ENCODE measurements at places on chromosomes 2 and 18.

- no peak for DNase-seq
Measured at GRCh38 chr18:36409779-36410178, 112.3 kb downstream of the FHOD3 start.

DNA sequence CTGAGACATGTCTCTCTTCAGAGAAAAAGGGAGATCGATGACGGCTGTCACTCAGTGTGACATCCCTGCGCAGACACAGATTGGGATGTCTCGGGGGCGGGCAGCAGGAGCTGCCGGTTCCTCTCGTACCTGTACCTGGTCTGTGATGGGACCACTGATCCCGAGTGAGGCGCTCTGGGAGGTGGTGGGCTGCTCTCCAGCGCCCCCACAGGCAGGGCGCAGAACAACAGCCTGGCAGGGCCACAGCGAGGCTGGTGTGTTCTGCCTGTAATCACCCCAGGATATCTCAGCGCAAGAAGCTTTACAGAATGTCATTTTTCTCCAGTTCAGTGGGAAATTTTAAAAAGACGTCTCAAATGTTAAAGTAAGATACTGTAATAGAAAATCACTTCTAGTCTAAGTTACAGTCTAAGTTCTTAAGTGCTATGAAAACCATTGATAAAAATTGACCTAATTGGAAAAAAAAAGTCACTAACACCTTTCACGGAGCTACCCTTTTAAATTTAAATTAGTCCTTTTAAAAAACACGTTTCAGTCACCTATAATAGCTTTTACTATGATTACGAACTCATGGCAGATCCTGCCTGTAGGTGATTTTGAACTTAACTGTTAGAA, 189.8 kb downstream of the SNTG2 start:
- DNase-seq = peak; percentile 54

GRCh38 chr2:53886406-53887280, 26.9 kb upstream of the GPR75 start:
- DNase-seq = no peak

DNA sequence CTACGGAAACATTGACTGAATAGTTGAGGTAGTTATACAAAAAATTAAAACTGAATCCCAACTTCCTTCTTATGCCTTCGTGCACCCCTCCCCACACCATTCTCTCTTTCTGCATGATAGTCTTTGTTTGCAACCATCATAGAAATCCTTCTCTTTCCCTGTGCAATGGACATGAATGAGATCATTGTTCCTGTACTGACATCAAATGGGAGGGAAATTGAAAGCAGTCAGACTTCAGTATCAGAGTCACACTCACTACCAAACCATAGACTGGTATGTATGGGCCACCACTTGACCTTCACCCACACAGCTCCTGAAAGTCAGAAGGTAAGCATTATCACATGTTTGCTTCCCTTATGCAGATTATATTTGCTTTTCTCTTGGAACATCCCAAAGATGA, 782.8 kb downstream of the BCL11A start:
- DNase-seq = no peak

DNA sequence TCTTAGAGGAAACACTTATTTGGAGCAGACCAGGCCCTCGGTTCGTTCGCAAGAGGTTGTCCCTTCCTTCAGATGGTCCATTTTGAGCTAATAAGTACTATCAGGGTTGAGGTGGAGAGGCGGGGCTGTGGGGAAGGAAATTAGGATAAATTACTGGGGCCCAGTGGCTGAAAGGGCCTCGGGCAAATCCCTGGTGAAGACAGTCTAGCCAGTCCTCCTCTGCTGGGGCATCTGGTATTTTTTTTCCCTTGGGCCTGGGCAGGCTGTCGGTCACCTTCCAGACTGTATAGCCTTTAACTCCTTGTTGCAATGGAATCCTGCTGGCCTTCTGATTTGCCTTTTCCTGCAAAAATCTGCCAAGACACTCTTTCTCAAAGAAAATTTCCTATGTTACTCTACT, 1.7 kb upstream of the MYO3B start:
- DNase-seq = no peak

DNA sequence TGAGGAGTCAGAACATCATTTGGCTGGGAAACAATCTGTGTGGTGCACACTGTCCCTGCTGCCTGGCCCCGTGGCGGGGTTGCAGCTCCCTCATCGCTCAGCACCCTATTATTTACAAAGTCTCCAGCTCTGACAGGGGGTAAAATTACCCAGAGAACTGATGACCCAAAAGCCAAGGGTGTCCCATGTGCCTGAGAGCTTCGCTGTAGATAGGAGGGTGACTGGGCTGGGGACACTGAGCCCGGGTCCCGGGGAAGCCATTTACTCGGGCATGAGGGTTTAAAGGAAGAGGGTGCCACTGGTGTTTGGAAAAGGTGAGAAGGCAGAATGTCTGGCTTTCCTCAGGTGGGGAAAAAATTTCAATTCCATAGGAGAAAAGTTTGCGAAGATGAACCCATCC, 48.2 kb upstream of the EML6 start:
- DNase-seq = no peak

GRCh38 chr18:10893196-10893595, 256.2 kb downstream of the PIEZO2 start:
- no peak for DNase-seq

DNA sequence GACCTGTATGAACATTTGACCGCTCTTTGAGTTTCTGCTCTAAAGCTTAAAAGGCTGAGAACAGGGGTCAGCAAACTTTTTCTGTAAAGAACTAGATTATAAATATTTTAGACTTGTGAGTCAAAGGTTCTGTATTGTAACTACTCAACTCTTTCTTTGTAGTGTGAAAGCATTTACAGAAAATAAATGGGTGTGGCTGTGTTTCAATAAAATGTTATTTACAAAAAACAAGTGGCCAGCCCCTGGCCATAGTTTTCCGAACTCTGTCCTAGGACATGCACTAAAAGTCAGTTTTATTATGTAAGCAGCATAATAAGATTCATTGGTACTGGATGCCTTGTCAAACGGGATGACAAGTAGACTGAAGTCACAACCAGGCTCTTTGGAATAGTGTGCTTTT, 434.9 kb downstream of the ZEB2 start:
- no peak for DNase-seq

GRCh38 chr2:236158969-236159777, 9.0 kb downstream of the GBX2 start:
- no peak for DNase-seq

DNA sequence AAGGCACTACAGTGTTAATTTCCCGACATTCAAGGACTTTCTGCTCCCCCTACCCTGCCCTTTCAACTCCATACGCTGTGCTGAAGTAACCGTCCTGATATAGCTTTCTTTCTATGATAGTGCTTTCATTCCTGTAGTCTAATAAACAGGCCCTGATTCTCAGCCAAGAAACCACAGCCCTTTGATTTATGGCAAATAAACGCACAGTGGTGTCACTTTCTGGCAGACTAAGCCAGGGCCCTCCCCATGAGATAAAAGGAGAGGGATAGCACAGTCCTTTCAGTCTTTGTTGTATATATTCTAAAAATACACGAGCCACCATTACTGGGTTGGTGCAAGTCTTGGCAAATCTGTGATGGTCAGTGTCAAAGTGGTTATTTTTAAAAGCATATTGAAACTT, 291.2 kb downstream of the ALPK2 start:
- DNase-seq = no peak

DNA sequence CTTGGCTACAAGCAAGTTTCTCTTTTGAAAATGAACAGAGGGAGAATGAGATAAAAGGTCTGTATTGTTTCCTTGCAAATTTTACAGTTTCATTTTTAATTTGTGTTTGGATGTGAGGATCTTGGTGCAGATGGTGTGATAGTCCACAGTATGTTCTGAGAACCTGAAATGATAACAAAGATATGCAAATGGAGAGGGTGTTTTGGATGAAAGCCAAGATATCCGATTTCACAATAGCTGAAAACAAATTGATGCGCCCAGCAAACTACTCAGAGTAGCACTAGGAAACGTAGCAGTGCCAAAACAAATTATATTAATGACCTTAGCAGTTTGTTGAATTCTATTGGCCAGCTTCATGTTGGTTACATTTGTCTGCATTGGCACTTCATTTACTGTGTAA, 683.5 kb downstream of the TMEM182 start:
- DNase-seq = no peak

DNA sequence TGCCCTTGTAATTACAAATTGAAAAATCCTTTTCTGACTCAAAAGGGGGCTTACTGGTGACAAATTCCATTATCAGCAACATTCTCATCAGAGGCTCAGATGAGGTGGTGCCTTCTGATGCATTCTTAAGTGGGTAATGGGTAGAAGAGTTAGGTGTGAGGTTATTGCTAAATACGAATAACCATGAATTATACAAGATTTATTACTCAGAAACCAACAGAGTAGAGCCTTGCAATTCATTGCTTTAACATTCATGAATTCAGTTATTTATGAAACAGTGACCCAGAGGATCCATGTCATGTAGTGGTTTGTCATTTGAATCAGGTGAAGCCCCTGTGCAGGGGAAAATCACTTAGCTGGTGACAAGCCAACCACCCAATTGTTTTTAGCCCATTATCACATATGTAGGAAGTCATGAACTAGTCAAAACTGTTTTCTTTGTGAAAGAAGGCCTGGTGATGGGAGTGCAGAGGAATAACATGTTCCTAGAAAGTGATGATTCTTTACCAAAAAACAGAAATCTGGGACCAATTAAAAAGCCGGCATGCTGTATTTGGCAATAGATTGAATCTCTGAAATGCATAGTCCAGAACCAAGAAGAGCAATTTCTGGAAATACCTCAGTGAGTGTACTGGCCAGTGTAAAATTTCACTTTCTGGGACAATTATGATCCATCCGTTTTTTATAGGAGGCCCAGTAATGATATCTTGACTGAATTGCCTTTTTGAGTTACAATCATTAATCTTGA, 70.2 kb downstream of the CRIM1 start:
- no peak for DNase-seq

DNA sequence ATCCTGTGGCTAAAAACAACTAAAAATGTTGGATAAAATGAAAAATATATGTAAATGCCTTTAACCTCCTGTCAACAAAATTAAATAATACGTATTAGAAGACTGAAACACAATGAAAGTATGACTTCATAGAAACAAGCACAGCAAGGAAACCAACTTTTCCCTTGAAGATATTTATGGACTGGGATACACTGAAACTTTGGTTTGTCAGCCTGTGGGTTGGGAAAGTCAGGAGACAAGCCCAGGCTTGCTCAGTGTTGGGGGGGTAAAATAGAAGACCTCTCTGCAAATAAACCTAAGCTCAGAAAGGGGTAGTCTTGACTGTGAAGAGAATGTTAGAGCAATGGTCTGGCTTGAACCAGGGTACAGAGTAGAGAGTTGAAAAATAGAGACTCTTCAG, 454.5 kb downstream of the FBXO15 start:
- no peak for DNase-seq

- no peak for DNase-seq
Measured at GRCh38 chr2:30147196-30147714, 448 bp downstream of the YPEL5 start.

- no peak for DNase-seq
Measured at GRCh38 chr2:6906165-6906741, 11.0 kb upstream of the RNF144A start.

DNA sequence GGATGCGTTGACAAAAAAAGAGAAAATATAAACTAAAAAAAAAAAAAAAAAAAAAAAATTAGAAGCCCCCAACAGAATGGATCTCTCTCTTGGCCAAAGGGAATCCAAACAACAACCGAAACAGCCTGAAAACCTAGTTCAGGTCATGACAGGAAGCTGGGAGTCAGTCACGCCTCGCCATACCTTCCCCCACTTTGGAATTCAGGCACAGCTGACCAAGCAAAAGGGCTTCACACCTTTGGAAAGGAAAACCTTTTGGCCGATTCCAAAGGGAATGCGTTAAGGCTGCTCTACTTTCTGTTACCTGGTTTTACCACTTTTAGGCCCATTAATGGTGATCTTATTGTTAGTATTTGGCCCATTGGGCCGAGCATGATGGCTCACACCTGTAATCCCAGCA, 17.9 kb upstream of the RMC1 start:
- DNase-seq = no peak

DNA sequence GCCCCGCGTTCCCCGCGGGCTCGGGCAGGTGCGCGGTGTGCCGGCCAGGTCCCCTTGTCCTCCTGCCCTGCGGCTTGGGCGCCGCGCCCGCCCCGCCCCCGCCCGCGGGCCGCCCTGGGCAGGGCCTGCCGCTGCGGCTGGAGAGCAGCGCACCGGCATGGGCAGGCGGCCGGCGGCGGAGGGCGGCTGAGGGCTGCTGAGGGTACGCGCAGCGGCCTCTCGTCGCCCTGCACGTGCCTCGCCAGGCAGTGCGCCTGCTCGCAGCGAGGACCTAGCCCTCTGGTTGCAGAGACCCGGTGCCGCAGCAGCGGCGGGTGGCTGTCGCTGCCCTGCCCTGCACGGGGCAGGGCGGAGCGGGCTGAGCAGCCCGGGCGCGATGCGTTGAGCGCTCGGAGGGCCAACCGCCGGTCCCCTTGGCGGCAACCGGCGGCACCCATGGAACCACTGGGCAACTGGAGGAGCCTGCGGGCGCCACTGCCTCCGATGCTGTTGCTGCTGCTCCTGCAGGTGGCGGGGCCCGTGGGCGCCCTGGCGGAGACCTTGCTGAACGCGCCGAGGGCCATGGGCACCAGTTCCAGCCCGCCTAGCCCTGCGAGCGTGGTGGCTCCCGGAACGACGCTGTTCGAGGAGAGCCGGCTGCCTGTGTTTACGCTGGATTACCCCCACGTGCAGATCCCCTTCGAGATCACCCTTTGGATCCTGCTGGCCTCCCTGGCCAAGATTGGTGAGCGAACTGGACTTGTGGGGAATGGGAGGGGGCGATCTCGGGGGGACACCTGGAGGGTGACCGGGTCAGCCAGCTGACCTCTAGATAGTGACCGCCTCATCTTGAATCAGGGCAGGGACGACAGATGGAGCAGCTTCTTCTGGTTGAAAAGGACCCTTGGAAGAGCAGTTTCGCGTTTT, at the start of gene SLC9A2:
TSS of gene SLC9A2 (plus strand) at position 140 of the 906 bp plus-strand sequence. CDS start at position 436, 296 bp downstream.
- no peak for DNase-seq

DNA sequence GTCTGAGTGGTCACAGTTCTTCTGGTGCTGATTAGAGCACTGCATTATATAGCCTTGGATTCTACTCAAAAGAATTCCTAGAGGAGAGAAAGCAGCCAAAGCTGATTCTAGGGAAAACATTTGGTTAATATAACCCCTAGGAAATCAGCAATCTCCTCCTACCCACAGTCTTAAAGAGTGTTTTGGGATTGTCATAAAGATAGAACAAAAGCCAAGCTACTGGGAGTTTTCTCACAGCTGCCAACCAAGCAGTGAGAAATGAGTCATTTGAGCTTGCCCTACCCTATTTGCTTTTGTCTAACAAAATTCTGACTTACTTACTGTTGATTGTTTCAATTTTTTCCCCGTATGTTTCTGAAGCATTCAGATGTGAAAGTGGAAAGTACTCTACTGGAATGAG, 469.3 kb downstream of the PLCL1 start:
- DNase-seq = no peak

DNA sequence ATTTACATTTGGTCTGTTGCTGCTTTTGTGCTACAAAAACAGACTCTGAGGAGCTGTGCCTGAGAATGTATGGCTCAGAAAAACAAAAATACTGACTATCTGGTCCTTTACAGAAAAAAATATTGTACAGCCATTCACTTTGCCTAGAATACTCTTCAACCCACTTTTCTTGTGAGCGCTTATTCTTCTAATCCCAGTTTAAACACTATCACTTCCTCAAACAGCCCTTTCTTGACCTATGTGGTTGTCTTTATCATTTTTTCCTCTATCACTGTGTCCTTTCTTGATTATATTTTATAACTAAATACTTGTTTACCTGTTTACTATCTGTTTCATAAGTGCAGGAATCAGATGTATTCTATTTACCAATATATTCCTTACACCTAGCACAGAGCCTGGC, 33.5 kb downstream of the CUL3 start:
- no peak for DNase-seq

- peak; percentile 40 for DNase-seq
Measured at GRCh38 chr2:60544062-60544461, 9.4 kb downstream of the BCL11A start.
